ENCODE measurements at places on chromosomes 1 and 21.

DNA sequence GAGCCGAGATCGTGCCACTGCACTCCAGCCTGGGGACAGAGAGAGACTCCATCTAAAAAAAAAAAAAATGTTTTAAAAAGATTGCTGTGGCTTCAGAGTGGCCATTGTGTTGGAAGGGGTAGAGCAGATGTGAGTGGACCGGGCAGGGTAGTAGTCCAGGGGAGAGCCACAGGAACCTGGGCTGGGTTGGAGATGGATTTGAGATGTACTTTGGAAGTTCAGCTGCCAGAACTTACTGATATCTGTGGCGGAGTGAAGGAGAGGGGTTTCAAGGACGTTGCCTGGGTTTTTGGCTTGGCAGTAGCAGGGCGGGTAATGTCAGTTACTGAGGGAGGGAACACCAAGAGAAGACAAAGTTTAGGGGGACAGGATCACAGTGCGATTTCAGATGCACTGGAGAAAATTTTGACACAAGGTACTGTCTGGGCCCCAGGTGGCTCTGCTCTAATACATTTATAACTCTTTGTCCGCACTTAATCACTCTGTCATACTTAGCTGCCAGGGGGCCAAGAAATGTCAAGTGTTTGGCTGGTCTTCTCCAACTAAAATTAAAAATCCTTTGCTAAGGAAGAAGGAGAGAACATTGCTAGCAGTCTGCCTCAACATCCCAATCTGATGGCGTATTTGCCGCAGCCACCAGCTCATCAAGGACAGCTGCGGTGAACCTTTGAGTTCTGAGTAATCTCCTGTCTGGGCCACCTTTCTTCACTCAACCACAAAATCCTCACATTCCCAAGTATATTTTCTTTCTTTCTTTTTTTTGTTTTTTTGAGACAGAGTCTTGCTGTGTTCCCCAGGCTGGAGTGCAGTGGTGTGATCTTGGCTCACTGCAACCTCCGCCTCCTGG, 9.6 kb downstream of the EPHX1 start:
- DNase-seq = no peak

DNA sequence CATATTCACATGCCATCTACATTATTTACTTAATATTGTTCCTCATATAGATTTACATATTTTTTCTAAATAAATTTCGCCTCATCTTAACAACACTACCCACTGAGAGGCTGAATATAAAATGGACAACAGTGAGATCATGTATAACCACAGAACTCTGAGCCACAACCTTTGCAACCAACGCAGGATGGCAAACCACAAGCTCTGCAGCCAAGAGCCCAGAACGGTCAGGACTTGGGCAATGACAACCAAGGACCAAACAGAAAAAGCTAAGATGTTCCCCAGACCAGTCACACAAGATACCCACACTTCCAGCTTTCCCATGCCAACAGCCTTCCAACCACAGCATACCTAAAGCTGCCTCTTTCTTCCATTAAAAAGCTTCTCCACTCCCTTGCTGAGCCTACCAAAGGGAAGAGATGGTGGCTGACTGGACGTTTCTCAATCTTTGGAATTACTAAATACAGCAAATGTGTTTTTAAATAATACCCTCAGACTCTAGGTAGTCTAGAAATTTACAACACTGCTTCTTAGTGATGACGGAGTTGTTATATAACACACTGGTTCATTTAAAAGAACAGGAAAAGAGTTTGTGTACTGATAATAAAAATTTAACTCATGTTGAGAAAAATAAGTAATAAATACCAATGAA, 117.9 kb downstream of the AKT3 start:
- no peak for DNase-seq

DNA sequence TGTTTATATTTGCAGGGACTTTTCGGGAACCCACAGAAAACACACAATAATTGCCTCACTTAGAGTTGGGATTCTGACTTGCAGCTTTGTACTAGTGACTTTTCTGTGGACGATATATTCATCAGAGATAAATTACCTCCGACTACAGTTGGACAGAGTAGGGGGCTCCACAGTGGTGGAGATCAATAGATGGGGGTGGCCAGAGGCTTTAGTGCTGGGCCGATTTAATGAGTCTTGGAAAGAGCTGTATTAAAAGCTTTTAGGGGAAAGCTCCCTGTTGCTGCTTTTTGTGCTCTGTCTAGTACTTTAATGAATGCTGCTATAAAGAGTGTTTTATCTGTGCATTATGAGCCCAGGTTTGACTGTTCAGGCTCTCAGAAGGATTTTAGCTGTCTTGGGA, 359.2 kb upstream of the DPYD start:
- no peak for DNase-seq

- no peak for DNase-seq
Measured at GRCh38 chr1:200795156-200795555, 56.5 kb downstream of the CAMSAP2 start.

- DNase-seq = no peak
Measured at GRCh38 chr1:48931506-48932192, 155.0 kb upstream of the BEND5 start.

DNA sequence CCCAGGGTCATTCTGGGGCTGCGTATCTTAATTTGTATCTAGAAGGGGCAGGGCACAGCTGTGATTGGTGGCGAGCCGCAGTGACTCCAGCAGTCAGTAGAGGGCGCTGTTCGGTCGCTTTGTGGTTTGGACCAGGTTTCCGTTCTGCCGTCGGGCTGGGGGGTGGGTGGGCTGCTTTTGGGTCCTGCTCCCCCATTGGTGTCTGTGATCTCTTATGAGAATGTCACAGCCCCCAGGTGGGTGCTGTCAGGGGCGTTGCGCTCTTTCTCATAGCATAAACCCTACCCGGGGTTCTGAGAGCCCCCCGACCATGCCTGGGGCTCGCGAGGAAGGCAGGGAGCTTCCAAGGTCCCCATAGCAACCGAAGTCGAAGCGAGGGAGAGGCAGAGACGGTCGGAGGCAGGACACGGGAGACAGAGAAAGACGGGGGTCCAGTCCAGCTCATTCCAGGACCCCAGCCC, 5.4 kb downstream of the TFF3 start:
- peak; percentile 55 for DNase-seq

DNA sequence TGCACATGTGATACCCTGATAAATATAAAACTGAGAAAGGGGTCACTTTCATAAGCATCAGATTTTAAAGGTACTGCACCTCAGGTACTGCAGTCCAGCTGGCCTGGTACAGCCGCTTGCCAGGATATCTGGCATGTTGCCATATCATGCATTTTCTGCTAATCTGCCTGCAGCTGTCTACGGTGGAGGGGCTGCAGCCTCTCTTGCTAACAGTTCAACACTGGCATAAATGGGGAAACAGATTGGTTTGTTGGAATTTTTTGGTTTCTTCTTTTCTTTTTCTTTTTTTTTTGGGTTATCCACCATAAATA, 71.5 kb downstream of the MIS18A start:
- DNase-seq = no peak
